Ascending aorta (tissue), 2 donors: ENCODE measurements at places on chromosomes 1 and 21. TPM values are rescaled to one million over a fixed set of nuclear protein-coding genes. Genes with fewer than 3 reads are reported as not detected.

Gene CRB1
- not detected for total RNA-seq

Gene KCNA2
- total RNA-seq = 9.4 TPM

DNA sequence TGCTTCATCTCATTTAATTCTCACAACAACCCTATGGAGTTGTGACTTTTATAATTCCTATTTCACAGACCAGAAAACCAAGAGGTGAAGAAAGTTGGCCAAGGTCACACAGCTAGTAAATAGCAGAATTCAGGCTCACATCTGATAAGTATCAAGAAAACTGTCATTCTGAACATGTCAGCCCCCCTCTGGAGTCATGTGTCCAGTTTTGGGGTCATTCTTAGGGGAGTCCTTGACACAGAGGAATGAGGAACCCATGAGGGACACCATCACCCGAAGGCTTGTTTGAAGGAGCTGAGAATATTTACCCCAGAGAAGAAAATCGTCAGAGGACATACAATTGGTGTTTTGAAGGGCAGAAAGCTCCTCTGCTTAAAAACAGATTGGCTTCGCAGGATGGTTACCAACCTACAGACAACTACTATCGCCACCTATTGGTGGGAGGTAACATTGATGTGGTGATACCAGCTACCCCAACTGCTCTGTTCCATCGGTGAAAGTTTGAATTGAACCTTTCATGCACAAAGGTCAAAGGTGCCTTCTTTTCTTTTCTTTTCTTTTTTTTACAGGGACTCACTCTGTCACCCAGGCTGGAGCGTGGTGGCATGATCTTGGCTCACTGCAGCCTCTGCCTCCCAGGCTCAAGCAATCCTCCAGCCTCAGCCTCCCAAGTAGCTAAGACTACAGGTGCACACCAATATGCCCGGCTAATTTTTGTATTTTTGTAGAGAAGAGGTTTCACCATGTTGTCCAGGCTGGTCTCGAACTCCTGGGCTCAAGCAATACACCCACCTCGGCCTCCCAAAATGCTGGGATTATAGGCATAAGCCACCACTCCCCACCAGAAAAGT is 31.3 kb downstream of the NCMAP start:
- no peaks in the 10 kb centered on the region for H3K4me1 ChIP-seq
- no peaks in the 10 kb centered on the region for H3K27me3 ChIP-seq
- H3K4me3 ChIP-seq = no peak overlapping the region
- H3K36me3 ChIP-seq = no peaks in the 10 kb centered on the region
- no peak overlapping the region for H3K27ac ChIP-seq

DNA sequence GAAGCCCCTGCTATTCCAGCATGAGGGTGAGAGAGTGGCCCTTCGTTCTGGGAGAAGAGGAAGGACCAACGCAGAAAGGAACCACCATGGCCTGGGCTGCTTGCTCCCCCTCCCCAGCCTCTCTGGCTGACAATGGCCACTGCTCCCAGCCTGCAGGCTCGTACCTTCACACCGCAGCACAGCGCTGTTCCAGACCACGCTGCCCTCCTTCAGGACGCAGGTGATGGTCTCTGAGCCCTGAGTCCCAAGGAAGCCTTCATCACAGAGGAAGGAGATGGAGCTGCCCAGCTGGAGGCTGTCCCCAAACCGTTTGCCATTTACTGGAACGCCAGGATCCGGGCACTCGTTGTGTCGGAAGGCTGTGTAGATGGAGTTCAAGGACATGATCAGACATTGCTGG is 124.9 kb upstream of the HMGB4 start:
- no peaks in the 10 kb centered on the region for H3K36me3 ChIP-seq
- no peaks in the 10 kb centered on the region for H3K4me1 ChIP-seq
- H3K27me3 ChIP-seq = no peaks in the 10 kb centered on the region
- no peak for DNase-seq

- no peaks in the 10 kb centered on the region for H3K27me3 ChIP-seq
- DNase-seq = no peak
- no peak overlapping the region for H3K4me3 ChIP-seq
- no peak overlapping the region for H3K27ac ChIP-seq
- H3K36me3 ChIP-seq = no peaks in the 10 kb centered on the region
These were observed 19.2 kb upstream of the TRAF3IP3 start for GRCh38 chr1:209736490-209737117.

DNA sequence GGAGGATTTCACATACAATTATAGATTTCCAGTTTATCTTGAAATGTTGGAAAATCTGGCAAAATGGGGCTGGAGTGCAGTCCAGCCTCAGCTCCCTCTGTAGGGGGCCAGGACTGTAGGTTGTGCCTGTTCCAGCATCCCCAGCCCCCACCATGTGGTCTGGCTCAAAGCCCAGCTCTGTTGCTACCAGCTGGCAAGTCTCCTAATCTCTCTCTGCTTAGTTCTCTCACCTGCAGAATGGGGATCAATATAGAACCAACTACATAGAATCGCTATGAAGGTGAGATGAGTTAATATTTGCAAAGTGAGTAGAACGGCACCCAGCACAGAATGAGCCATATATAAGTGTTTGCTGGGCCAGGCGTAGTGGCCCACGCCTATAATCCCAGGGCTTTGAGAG is 50.0 kb upstream of the TARDBP start:
- no peak overlapping the region for H3K27ac ChIP-seq
- H3K36me3 ChIP-seq = no peaks in the 10 kb centered on the region
- DNase-seq = no peak
- H3K27me3 ChIP-seq = no peaks in the 10 kb centered on the region

DNA sequence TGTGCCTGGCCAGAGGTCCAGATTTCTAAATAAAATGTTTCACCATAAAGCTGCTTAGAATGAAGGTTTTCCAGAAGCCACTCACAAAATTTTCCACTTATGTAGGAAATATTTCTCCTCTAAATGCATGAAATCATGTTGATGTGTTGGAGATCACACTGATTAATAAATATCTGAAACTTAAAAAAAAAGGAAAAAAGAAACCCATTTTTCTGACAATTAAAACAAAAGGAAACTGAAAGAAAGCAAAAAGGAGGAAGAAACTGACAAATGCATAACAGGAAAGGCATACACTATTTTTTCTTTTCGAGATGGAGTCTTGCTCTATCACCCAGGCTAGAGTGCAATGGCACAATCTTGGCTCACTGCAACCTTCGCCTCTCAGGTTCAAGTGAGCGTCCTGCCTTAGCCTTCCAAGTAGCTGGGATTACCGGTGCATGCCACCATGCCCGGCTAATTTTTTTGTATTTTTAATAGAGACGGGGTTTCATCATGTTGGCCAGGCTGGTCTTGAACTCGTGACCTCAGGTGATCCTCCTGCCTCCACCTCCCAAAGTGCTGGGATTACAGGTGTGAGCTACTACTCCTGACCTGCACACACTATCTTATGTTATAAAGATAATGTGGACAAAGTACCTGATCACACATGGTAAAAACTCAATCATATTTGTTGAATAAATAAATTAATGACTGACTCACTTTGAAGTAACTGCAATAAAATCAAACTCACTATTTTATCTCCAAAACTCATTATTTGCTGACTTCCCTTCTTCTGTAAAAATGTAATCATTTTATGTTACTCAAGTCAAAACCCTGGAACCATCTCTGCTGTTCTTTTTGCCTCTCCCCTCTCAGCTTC is 149.8 kb upstream of the NR5A2 start:
- no peaks in the 10 kb centered on the region for H3K27me3 ChIP-seq
- H3K27ac ChIP-seq = no peak overlapping the region
- no peak overlapping the region for H3K4me3 ChIP-seq
- H3K4me1 ChIP-seq = no peaks in the 10 kb centered on the region

GRCh38 chr1:194004146-194004545 is 817.7 kb upstream of the B3GALT2 start:
- H3K36me3 ChIP-seq = no peaks in the 10 kb centered on the region
- no peaks in the 10 kb centered on the region for H3K4me1 ChIP-seq
- no peak overlapping the region for H3K27ac ChIP-seq
- H3K27me3 ChIP-seq = no peaks in the 10 kb centered on the region
- no peak overlapping the region for H3K4me3 ChIP-seq

GRCh38 chr1:59105548-59106507 is 191.1 kb upstream of the FGGY start:
- peak overlapping the region; percentile 46 for H3K27ac ChIP-seq
- no peaks in the 10 kb centered on the region for H3K27me3 ChIP-seq
- H3K36me3 ChIP-seq = no peaks in the 10 kb centered on the region
- no peak overlapping the region for H3K4me3 ChIP-seq
- DNase-seq = no peak

GRCh38 chr21:44267655-44268142 is 6.0 kb upstream of the DNMT3L start:
- no peak overlapping the region for H3K4me3 ChIP-seq
- H3K36me3 ChIP-seq = no peaks in the 10 kb centered on the region
- H3K27me3 ChIP-seq = no peaks in the 10 kb centered on the region
- no peaks in the 10 kb centered on the region for H3K4me1 ChIP-seq

DNA sequence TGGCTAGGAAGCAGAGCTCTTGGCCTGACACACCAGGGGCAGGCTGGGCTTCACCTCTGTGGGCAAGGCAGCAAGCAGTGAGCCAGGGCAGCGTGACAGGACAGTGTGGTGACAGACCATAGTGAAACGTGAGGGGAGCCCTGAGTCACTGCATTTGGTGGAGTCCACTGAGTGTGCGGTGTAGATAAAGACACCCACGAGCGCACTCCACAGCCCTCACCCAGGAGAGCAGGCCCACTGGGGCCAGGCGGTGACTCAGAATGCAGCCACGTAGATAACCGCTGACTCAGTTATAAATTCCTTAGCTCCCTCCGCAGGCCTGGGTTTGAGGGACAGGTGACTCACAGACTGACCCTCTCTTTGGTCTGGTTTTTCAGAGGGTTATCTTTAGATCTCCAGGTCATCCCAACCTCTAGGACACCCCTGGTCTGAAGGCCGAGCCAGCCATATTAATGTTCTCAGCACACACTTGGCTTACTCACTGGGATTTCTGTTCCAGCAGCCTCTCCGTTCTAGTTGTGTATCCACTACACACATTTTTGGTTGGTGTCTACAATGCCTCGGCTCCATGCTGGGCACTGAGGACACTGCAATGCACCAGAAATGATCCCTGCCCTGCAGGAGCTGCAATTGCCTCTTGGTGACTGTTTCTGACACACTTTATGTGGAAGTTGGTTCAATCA is 90.2 kb upstream of the TSPAN2 start:
- H3K4me1 ChIP-seq = peaks cover 10% of the 10 kb centered on the region
- no peaks in the 10 kb centered on the region for H3K36me3 ChIP-seq
- no peak for DNase-seq

DNA sequence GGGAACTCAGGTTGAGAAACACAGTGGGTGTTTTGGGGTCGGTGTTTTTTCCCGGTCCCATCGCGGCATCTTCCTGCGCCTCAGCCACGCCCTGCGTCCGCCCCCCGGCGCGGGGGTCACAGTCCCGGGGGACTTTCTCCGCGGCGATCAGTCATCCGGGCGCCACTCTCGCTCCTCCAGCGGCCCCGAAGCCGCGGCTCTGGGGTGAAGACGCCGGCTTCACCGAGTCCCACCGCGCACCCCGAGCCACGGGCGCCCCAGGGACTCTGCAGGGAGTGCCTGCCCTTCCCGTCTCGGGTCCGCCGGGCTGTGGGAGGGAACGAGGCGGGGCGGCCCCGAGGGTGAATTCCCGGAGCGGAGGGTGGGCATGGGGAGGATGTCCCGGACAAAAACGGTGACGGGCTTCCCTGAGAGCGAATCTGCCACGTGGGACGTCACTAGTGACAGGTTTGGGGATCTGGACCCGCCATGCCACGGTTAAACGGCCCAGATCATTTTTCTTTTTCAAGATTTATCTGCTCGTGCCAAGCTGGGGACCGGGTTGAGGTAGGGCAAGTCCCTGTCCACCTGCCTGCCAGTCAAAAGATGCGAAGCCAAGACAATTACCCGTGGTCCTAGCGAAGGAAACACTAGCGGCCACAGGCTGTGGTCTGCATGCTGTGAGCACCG is 717 bp upstream of the BATF3 start:
- no peaks in the 10 kb centered on the region for H3K27me3 ChIP-seq
- DNase-seq = peak; percentile 9

DNA sequence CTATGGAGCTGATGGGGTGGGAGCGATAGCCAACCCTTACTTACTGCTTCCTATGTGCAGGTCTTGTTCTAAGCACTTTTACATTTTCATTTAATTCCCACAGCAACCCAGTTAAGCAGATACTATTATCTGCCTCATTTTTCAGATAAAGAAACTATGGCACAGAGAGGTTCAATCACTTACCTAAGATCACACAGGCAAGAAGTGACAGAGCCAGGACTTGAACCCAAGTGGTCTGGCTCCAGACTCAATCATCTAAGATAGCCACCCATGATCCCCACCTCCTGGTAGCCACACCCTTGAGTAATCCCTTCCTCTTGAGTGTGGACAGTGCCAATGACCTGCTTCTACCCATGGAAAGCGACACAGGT is 23.2 kb upstream of the IFNAR1 start:
- H3K27me3 ChIP-seq = no peaks in the 10 kb centered on the region
- H3K36me3 ChIP-seq = peaks cover 4% of the 10 kb centered on the region
- H3K4me3 ChIP-seq = no peak overlapping the region
- peak; percentile 0 for DNase-seq
- peak overlapping the region; percentile 13 for H3K27ac ChIP-seq
- no peaks in the 10 kb centered on the region for H3K4me1 ChIP-seq

DNA sequence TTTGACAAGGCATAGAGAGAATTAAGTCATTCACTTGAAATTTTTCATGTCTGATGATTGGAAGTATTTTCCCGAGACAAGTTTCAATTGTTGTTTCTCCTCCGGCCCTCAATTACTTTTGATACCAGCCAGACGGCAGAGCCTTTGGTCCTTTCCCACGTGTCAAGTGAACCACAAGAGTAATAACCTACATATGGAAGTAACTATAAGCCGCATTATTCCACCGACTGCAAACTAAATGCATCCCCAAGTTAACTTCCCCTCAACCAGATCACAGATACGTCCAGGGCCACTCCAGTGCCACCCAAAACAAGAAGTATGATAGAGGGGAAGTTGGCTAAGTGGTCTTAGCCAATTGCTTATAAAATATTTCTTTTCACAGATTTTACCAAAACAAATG is 20.2 kb downstream of the COLGALT2 start:
- H3K4me3 ChIP-seq = no peak overlapping the region
- no peaks in the 10 kb centered on the region for H3K4me1 ChIP-seq
- no peaks in the 10 kb centered on the region for H3K36me3 ChIP-seq
- no peak overlapping the region for H3K27ac ChIP-seq
- DNase-seq = no peak
- H3K27me3 ChIP-seq = no peaks in the 10 kb centered on the region

- no peaks in the 10 kb centered on the region for H3K36me3 ChIP-seq
- no peak for DNase-seq
- H3K4me3 ChIP-seq = no peak overlapping the region
These were observed 15.2 kb downstream of the PTPRF start for GRCh38 chr1:43545695-43546387.

- H3K36me3 ChIP-seq = no peaks in the 10 kb centered on the region
- no peak for DNase-seq
- H3K27ac ChIP-seq = no peak overlapping the region
- no peak overlapping the region for H3K4me3 ChIP-seq
These were observed 324.9 kb downstream of the SIPA1L2 start for GRCh38 chr1:232305050-232305449.

- no peak for DNase-seq
- peaks cover 5% of the 10 kb centered on the region for H3K4me1 ChIP-seq
- no peaks in the 10 kb centered on the region for H3K36me3 ChIP-seq
- H3K4me3 ChIP-seq = peak overlapping the region; percentile 23
- H3K27me3 ChIP-seq = no peaks in the 10 kb centered on the region
These were observed 58.2 kb downstream of the WLS start for GRCh38 chr1:68173936-68174737.
